Prostate gland (tissue), 2 donors: ENCODE measurements at places on chromosomes 6 and 20. TPM values are rescaled to one million over a fixed set of nuclear protein-coding genes. Genes with fewer than 3 reads are reported as not detected.

DNA sequence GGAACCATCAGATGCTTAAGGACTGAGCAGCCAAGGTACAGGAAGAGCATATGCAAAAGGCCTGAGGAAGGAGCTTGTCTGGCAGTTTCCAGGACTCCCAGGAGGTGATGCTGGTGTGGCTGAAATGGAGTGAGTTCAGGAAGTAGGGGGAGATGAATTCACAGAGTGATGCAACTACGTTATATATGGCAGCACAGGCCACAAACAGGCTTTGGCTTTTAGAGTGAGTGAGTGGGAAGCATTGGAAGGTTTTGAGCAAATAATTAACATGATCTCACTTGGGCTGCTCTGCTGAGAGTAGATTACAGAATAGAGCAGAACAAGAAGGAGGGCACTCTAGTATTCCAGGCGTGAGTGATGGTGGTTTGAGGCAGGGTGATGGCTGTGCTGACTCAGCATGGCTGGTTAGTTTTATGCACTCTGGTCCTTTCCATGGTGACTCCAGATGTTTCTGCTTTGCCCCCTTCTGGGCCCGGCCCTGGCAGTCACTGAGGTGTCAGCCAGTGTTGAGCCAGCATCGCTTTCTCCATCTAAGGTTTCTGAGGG lies 6.5 kb downstream of the BTN2A2 start:
- no peaks in the 10 kb centered on the region for H3K4me1 ChIP-seq
- DNase-seq = no peak
- no peak overlapping the region for H3K27ac ChIP-seq
- no peak overlapping the region for H3K4me3 ChIP-seq

DNA sequence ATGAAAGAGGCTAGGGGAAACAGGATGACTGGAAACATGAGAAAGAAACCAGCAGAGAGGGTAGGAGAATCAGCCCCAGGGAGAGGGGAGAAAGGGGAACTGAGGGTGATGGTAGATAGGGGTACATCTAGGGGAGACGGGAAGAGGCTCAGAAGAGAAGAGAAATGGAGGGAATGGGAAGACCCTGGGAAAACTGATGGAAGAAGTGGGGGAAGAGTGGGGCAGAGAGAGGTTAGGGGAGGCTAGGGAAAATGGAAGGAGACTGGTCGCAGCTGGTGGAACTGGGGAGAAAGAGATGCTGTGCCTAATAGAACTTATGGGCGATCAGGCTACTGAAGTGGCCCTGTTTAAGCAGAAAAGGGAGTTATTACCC lies 548 bp downstream of the PROCR start:
- H3K27ac ChIP-seq = peak overlapping the region; percentile 70
- no peaks in the 10 kb centered on the region for H3K4me1 ChIP-seq
- H3K27me3 ChIP-seq = no peaks in the 10 kb centered on the region
- H3K36me3 ChIP-seq = no peaks in the 10 kb centered on the region
- peak overlapping the region; percentile 24 for H3K4me3 ChIP-seq

ECT2L gene
- total RNA-seq = not detected

GRCh38 chr6:157281570-157281969 lies 41.7 kb downstream of the TMEM242 start:
- no peak overlapping the region for H3K4me3 ChIP-seq
- no peak overlapping the region for H3K27ac ChIP-seq
- DNase-seq = no peak
- no peaks in the 10 kb centered on the region for H3K36me3 ChIP-seq
- H3K4me1 ChIP-seq = no peaks in the 10 kb centered on the region
- H3K27me3 ChIP-seq = no peaks in the 10 kb centered on the region

GPR6 gene
- not detected for total RNA-seq

GRCh38 chr20:57439432-57439831 lies 48.2 kb downstream of the RBM38 start:
- H3K4me1 ChIP-seq = peaks cover 7% of the 10 kb centered on the region
- H3K4me3 ChIP-seq = no peak overlapping the region
- H3K27me3 ChIP-seq = no peaks in the 10 kb centered on the region
- peak overlapping the region; percentile 92 for H3K27ac ChIP-seq
- DNase-seq = peak; percentile 92

DBNDD2 gene
- total RNA-seq = 34.4 TPM

DNA sequence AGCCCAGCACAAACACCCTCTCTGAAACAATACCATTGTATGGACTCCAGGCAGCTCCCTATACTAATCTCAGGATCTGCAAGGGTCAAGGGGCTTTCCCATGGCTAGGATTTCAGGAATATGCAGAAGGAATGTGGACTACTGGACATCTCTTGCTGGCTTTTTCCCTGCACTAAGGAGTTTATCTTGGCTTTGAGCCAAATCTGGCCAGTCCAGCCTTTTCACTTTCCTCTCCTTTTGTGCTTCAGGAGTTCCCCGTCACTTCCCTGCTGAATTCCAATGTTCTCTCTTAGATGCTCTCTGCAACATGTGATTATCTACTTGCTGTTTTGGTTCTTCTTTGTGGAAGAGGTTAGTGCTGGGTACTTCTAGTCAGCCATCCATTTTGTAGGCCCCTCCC lies 568.2 kb downstream of the HDGFL1 start:
- no peak overlapping the region for H3K4me3 ChIP-seq
- DNase-seq = no peak
- no peaks in the 10 kb centered on the region for H3K36me3 ChIP-seq
- no peaks in the 10 kb centered on the region for H3K27me3 ChIP-seq

DNA sequence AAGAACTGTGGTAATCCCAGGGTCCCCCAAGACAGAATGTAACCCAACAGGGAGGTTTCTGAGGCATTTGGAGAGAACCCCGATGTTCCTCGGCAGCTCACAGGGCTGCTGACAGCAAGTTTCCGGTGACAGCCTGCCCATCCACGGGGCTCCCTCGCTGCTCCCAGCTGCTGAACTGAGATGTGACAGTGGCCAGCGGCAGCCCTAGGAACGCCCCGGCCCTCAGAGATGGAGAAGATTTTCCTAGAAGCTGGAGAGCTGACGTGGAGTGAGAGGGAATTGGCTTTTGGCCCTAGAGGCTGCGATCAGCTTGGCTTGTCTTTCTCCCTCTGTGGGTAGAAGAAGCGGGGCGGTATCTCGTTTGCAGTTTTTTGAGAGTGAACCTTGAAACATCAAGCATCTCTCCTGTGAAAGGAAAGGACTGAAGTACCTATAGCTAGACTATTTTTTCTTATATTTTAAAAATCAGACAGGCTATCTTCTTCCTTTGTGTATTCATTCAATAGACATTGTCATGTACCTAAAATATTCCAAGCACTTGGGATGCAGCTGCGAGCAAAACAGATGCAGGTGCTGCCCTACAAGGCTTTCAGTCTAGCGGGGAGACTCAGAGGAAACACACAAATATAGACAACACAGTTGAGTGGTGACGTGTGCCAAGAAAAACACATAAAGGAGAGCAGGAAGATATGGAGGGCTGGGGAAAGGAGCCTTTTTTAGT lies 28.4 kb upstream of the NFATC2 start:
- H3K4me3 ChIP-seq = no peak overlapping the region
- no peaks in the 10 kb centered on the region for H3K27me3 ChIP-seq
- no peak for DNase-seq
- H3K36me3 ChIP-seq = no peaks in the 10 kb centered on the region
- H3K4me1 ChIP-seq = no peaks in the 10 kb centered on the region
- H3K27ac ChIP-seq = peak overlapping the region; percentile 38

CLVS2 gene
- total RNA-seq = 4.2 TPM
